ENCODE measurements at places on chromosomes 2 and 18.

DNA sequence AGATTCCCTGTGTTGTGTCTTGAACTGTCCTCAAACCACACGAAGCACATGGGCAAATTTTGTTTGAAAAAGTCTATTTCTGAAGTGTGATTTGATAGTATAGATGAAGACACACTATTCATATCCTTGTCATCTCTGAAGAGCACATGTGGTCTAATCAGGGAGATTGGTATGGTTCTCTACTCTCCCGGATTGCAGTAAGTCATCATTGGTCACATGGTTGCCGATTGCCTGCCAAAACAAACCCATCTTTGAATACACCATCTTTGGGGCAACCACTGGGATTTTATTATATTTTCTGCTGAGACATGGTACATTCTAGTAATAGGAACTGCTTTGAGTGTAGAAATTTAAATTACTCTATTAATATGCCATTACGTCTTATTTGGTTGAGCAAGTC lies 186.9 kb downstream of the MYO1B start:
- no peaks in the 10 kb centered on the region for H3K36me3 ChIP-seq
- no peak overlapping the region for H3K4me3 ChIP-seq
- H3K27me3 ChIP-seq, result no peaks in the 10 kb centered on the region
- no peak overlapping the region for H3K27ac ChIP-seq
- DNase-seq, result no peak
- no peaks in the 10 kb centered on the region for H3K4me1 ChIP-seq

GRCh38 chr2:191968120-191968519 lies 121.2 kb upstream of the CAVIN2 start:
- H3K4me1 ChIP-seq, result no peaks in the 10 kb centered on the region
- no peak overlapping the region for H3K27ac ChIP-seq
- no peaks in the 10 kb centered on the region for H3K27me3 ChIP-seq
- no peak for DNase-seq

GRCh38 chr2:160167089-160167740 lies 32.9 kb downstream of the ITGB6 start:
- H3K27me3 ChIP-seq, result no peaks in the 10 kb centered on the region
- no peak overlapping the region for H3K27ac ChIP-seq
- peaks cover 5% of the 10 kb centered on the region for H3K4me1 ChIP-seq
- DNase-seq, result no peak
- no peak overlapping the region for H3K4me3 ChIP-seq

DNA sequence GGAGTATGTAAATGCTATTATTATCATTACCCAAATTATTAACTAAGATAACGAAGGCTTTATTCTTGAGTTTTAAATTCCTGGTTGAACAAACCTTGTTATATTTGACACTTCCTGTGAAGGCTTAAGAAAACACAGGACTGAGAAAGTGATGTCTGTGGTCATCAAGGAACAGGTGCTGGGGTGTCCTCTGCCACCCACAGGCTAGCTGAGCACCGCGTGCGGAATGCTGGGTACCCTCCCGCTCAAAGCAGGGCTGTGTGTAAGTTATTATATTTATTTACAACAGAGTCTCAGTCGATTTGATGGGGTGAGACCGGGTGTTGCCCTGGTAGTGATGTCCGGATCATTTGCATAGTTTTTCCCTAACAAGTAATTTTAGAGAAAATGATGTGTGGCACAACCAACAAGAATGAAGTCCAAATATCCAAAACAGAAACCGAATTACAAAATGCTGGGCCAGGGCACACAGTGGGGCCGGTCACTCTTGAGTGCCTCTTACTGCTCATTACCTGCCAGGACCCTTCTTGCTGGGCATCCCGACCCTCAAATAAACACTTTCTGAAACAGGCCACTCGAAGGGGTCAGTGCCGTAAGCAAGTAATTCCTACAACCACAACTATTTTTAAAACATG lies 49.2 kb downstream of the TMEM18 start:
- H3K36me3 ChIP-seq, result no peaks in the 10 kb centered on the region
- H3K27ac ChIP-seq, result no peak overlapping the region
- H3K27me3 ChIP-seq, result no peaks in the 10 kb centered on the region
- no peak for DNase-seq

- H3K4me1 ChIP-seq, result no peaks in the 10 kb centered on the region
- no peaks in the 10 kb centered on the region for H3K27me3 ChIP-seq
- DNase-seq, result no peak
- no peak overlapping the region for H3K4me3 ChIP-seq
- H3K36me3 ChIP-seq, result no peaks in the 10 kb centered on the region
Measured at GRCh38 chr2:158079672-158080071, 22.0 kb upstream of the UPP2 start.

DNA sequence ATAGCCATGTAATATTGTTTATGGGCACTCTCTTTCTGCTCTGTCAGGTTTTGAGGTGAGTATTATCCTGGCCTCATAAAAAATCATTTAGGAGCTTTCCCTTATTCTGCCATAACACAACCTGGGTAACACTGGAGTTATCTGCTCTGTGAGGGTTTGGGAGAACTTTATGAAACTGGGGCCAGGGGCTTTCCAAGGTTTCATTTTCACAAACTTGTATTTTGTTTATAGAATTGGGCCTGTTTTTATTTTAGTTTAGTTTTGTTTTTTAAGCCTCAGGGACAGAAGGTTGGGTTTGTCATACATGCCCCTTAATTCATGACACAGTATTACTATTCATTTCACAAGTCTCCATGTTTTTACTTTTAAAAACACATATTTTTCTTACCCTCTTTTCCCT lies 83.5 kb downstream of the IRS1 start:
- no peak overlapping the region for H3K27ac ChIP-seq
- no peaks in the 10 kb centered on the region for H3K36me3 ChIP-seq

DNA sequence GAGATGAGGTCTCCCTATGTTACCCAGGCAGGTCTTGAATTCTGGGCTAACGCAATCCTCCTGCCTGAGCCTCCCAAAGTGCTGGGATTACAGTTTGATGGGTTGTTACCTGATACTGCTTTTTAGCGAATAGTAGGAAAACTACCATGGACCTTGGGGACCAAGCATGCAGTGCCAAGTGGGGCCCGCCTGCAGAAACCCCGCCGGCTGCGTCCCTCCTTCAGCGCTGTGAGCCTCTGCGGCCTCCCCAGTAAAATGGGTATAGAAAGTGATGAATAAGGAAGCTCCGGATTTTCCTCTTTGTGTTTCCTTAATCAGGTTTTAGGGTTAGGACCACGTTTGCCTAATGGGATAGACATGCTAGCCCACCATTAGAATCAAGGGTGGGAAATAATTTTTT lies 30.4 kb downstream of the RAMP1 start:
- DNase-seq, result no peak
- peaks cover 25% of the 10 kb centered on the region for H3K4me1 ChIP-seq
- no peak overlapping the region for H3K4me3 ChIP-seq
- H3K27me3 ChIP-seq, result no peaks in the 10 kb centered on the region
